ENCODE measurements at places on chromosomes 7 and 10.

DNA sequence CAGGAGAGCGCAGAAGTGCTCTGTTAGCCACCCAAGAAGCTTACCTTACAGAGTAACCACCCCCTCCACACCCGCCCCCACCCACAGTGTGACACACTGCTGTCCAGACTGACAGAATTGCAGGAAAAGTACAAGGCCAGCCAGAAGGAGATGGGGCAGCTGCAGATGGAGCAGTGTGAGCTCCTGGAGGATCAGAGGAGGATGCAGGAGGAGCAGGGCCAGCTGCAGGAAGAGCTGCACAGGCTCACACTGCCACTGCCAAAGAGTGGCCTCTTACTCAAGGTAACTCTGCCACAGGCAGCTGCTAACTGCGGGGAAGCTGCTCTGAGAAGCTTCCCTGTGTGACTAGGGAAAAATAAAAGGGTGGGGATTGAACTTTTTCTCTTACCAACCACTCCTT, 17.6 kb downstream of the CCDC136 start:
- DNase-seq = no peak

DNA sequence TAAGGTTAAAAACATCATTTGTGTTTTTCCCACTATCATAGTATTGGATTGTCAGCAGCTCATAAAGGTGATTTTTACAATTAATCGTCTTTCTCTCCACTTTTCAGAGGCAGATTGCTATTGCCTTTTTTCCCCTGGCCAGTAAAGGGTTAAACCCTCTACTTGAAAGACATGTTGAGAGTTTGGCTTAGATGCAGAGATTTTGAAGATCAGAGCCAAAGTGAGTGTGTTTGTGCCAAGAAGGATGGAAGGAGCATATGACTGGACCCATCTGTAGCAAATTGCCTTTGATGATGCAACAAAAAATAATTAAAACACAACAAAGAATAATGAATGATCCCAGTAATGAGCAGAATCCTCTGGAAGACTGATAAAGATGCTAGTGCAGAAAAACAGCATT, 373.1 kb downstream of the MALRD1 start:
- DNase-seq = no peak

DNA sequence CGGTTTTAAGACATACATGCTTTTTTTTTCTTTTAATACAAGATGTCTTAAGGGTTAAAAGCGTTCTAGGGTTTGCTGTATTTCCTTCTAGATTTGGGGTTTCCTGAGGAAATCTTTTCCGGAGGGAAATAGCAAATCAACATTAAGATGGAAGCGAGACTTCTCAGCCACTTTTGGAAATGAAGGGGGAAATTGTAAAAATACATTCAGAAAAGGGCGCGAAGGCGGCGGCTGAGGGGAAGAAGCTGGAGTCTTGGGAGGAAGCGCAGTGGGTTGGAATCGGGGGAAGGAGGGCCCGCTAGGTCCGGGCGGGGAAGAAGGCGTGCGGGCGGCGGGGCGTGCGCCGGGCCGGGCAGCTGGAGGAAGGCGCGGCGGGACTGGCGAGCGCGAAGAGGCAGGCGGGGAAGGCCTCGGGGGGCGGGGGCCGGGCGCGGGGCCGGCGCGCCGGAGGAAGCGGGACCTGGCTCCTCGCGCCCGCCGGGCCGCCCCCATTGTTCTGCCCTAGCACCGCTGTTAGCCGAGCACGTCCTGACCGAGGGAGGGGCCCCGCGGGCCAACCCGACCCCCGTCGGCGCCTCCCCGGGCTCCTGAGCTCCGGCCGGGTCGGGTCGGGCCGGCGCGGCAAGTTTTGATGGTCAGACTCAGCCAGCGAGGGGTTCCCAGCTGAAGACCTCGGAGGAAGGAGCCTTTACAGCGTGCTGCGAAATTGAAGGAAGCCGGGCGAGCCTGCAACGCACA, 1.5 kb upstream of the SKIDA1 start:
- peak; percentile 73 for DNase-seq

GRCh38 chr7:6487184-6487545, 39.4 kb upstream of the DAGLB start:
- DNase-seq = no peak

GRCh38 chr7:28362812-28363211, 49.5 kb upstream of the CREB5 start:
- no peak for DNase-seq

DNA sequence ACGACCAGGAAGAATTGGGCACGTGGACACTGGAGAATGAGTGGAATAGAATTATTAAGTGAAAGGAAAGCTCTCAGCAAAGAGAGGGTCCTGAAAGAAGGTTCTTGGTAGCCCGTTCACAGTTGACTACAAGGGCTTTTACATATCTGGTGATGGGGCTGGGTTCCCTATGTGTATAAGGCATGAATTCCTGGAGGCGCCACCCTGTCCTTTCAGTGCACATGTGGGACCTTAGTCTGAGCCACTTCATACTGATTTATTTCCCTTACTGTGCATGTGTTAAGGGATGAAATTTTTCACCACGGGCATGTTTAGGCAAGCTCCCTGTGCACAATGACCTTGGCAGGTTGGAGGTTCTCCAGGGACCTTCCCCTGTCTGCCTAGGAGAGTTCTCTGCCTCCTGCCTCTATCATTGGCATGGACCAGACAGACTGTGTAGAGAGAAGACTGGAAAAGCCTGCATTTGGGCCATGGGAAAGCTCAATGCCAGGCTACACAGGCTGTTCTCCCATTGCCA, 145.9 kb upstream of the ITGB1 start:
- DNase-seq = no peak

DNA sequence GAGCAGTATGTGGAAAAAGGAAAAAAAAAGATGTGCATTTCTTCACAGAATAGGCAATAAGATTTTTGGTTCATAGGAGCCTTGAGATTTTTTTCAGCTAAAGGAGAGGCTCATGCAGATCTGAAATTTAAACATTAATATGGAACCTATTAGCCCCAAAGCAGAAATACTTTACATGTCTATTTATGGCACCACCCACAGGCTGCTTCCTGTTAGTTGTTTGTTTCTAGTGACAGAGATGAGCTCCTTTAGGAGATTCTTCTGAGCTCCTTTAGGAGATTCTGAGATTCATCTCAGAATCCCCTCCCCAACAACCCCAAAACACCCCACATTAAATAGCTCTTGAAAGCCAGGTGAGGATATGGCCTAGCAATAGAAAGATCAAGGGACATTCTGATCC, 27.9 kb upstream of the HPS1 start:
- DNase-seq = no peak

DNA sequence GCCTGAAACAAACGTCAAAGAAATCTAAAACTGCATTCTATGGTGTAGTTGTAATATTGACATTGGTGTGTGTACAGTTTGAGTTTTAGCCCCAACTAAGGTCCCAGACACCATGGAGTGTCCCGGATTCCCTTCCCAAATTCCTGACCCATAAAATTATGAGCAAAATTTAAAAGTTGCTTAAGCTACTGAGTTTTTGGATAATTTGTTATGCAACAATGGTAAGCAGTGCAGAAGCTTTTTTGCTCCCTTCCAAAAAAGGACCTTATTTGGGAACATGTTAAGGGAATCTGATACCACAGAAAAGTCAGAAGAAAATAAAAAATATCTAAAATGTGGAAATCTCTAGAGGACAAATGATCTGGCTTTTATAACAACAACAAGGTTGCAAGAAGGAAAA, 63.3 kb upstream of the KMT2E start:
- no peak for DNase-seq

DNA sequence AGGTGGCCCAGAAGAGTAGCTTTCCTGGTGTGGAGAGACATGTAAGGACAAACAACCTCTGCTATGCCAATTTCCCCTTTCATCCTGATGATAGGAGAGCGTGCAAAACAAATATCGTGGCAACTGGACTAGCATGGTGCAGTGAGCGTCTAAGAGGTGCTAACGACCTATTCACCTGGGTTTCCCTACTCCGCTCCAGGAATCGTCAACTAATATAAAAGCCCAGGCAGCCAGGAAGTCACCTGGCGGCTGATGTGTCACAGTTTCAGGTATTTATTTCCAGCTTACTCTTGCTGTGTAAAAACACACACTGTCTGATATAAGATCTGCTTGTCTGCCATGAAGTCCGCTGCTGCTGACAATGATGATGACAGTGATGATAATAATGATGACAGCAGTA, 56.5 kb upstream of the EFCAB10 start:
- no peak for DNase-seq

DNA sequence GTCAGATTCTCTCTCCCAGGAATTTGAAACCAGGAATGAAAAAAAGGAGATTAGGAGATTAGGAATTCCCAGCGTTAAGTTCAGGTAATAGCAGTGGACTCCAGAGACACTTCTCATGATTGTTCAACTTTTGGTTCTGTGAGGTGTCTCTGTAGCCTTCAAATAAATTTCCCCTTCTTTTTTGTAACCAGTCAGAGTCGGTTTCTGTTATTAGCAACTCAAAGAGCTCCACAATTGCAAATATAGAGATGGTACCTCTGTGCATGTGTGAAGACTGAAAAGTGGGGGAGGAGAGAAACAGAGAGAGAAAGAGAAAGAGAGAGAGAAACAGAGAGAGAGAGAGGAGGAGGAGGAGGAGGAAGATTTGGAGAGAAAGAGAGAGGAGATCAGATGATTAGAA, 112.8 kb upstream of the STEAP1B start:
- DNase-seq = no peak

- no peak for DNase-seq
These were observed 42.3 kb downstream of the AKR1E2 start for GRCh38 chr10:4868357-4868657.

GRCh38 chr10:30974773-30975415, 56.8 kb downstream of the ZNF438 start:
- DNase-seq = no peak

- DNase-seq = no peak
These were observed 64.4 kb upstream of the GSDME start for GRCh38 chr7:24821754-24822054.

- no peak for DNase-seq
These were observed 102.1 kb downstream of the WDFY4 start for GRCh38 chr10:48786606-48787282.

DNA sequence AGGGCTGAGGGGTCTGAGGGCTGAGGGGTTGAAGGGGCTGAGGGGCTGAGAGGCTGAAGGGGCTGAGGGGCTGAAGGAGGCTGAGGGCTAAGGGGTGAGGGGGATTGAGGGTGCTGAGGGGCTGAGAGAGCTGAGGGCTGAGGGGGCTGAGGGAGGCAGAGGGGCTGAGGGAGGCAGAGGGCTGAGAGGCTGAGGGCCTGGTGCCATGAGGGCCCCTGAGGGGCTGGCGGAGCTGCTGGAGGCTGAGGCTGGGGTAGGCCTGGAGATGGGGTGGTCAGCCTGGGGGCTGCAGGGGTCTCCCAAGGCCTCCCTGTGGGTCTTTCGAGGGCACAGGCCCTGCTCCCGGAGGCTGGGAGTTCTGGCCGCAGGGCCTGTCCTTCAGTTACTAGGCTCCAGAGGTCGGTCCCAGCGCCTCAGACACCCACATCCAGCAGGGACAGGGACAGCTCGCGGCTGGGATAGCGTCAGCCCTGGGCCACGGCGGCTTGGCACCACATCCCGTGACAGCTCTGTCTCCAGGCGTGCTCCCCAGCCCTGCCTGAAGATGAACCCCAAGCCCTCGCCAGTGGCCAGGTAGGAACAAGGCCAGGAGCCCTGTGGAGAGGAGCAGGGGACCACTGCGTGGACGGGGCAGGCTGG, 16.9 kb downstream of the MYO1G start:
- DNase-seq = no peak

GRCh38 chr7:13687500-13687899, 302.0 kb downstream of the ETV1 start:
- DNase-seq = no peak

GRCh38 chr7:87934699-87935383, 790 bp downstream of the ADAM22 start:
- DNase-seq = peak; percentile 38

DNA sequence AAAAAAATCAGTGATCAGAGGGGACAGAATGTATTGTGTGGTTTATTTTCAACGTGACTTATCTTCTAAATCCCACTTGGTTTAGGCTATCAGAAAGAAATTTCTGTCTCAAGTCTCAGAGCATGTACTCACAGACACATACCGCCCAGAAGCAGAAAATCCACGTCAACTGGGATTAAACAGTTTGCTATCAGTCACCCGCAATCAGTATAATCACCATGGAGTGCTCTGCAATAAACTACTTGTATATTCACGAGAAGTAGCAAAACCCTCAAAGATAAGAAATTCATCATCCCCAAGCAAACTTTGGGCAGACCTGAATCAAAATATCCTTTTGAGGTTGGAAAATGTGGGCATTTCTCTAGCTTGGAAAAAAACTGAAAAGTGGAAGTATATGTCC, 259.1 kb downstream of the FGFR2 start:
- DNase-seq = no peak

- DNase-seq = no peak
These were observed 7.3 kb downstream of the KLRG2 start for GRCh38 chr7:139476139-139476538.

GRCh38 chr7:27842094-27842692, 102.2 kb downstream of the TAX1BP1 start:
- no peak for DNase-seq

- no peak for DNase-seq
These were observed 33.9 kb upstream of the SLC29A3 start for GRCh38 chr10:71285180-71285545.

DNA sequence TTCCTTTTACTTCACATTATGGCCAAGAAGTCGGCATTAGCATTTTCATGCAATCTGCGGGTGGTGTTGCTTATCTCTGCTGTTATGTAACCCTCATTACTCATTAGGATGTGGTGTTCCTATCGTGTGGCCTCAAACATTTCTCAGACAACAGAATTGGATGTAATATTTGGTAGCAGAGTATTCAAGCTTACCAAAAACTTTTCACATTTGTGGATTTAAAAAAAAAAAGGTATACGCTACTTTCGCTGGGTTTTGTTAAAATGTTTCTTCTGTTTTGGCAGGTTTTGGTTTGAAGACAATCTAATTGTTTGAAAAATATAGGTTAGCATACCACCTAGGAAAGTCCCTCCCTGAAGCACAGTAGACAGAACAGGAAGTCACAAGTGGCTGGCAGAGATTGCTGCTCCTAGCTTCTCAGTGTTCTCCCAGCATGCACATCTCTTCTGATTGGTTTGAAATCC, 128.8 kb downstream of the GATA3 start:
- DNase-seq = no peak

- DNase-seq = no peak
These were observed 54.7 kb upstream of the EBF3 start for GRCh38 chr10:130018730-130019185.

GRCh38 chr10:51090190-51090589, 15.9 kb downstream of the PRKG1 start:
- no peak for DNase-seq

- peak; percentile 34 for DNase-seq
These were observed 579 bp downstream of the RBM33 start for GRCh38 chr7:155644971-155645509.

DNA sequence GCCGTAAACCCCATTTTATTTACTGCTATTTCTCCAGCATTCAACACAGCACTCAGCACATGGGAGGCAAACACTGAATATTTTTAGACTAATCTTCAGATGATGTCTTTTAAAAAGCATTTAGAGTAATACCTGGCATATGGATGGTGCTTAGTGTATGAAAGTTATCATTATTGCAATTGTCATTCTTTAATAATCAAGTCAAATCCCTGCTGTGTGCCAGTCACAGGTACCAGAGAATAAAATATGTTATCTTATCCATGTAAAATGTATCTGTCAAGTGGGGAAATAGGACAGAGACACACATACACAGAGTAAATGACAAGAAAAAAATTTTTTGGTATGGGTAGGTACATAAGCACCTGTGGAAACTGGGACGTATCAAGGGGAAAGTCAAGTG, 18.5 kb downstream of the ANKRD22 start:
- DNase-seq = no peak

- no peak for DNase-seq
These were observed 975.2 kb upstream of the GHITM start for GRCh38 chr10:83164156-83164555.
